ENCODE measurements at places on chromosomes 16 and 17. TPM values are rescaled to one million over a fixed set of nuclear protein-coding genes. Genes with fewer than 3 reads are reported as not detected.
A peak's percentile ranks its signal among the peaks of the same experiment; 100 is the strongest.

The CES1 gene
- 31.7 TPM for total RNA-seq

The NSRP1 gene
- 38.4 TPM for total RNA-seq

The CCL2 gene
- 30.3 TPM for total RNA-seq

The CLEC18C gene
- total RNA-seq, result not detected

The CACNG1 gene
- not detected for total RNA-seq

The CDH11 gene
- 106 TPM for total RNA-seq

The ARL5C gene
- not detected for total RNA-seq

The CPD gene
- total RNA-seq, result 86.8 TPM

The MPV17L gene
- 4.7 TPM for total RNA-seq

- DNase-seq, result no peak
- no peak overlapping the region for H3K27ac ChIP-seq
- H3K27me3 ChIP-seq, result no peaks in the 10 kb centered on the region
- no peak overlapping the region for H3K4me3 ChIP-seq
- no peaks in the 10 kb centered on the region for H3K4me1 ChIP-seq
Measured at GRCh38 chr17:79851461-79851817, 12.2 kb upstream of the CBX4 start.

DNA sequence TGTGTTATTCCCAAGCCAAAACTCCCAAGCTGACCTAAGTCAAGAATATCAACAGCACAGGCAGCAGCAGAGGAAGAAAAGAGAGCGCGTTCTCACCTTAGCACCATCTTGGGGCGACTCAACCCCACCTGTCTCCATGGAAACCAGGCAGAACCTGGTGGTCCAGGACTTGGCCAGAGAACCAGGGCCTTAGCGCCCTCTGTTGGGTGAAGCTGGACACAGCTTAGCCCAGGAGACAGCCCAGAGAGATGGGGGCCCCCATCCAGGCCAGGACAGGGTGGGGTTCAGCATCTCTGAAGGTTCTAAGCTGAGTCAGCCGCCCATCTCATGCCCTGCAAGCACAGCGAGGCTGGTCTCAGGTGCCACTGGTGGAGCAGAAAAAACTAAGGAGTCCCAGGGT, 60.1 kb upstream of the TMEM132E start:
- no peaks in the 10 kb centered on the region for H3K27me3 ChIP-seq
- H3K4me3 ChIP-seq, result no peak overlapping the region
- H3K36me3 ChIP-seq, result no peaks in the 10 kb centered on the region
- no peak for DNase-seq
- H3K4me1 ChIP-seq, result no peaks in the 10 kb centered on the region
- H3K27ac ChIP-seq, result no peak overlapping the region

- DNase-seq, result no peak
- no peaks in the 10 kb centered on the region for H3K4me1 ChIP-seq
- no peaks in the 10 kb centered on the region for H3K36me3 ChIP-seq
- no peak overlapping the region for H3K27ac ChIP-seq
Measured at GRCh38 chr16:57613514-57613913, 14.9 kb upstream of the ADGRG1 start.

- H3K27me3 ChIP-seq, result no peaks in the 10 kb centered on the region
- no peaks in the 10 kb centered on the region for H3K36me3 ChIP-seq
- no peak overlapping the region for H3K4me3 ChIP-seq
- DNase-seq, result no peak
Measured at GRCh38 chr17:42345396-42346073, 42.7 kb downstream of the STAT3 start.

- H3K27me3 ChIP-seq, result no peaks in the 10 kb centered on the region
- no peaks in the 10 kb centered on the region for H3K4me1 ChIP-seq
- no peaks in the 10 kb centered on the region for H3K36me3 ChIP-seq
Measured at GRCh38 chr17:62720126-62720850, 87.8 kb downstream of the MARCHF10 start.

DNA sequence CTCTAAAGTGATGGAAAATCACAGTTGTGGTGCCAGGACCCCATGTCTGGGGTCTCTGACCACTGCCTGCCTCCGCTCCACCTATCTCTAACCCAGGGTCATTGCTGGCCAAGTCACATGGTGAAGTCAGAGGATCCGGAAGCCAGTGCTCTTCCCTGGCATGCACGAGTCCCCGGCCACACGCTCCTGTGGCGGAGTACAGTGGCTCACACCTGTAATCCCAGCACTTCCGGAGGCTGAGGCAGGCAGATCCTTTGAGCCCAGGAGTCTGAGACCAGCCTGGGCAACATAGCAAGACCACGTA, 21.5 kb upstream of the RBFOX3 start:
- H3K36me3 ChIP-seq, result no peaks in the 10 kb centered on the region
- no peak for DNase-seq
- H3K27ac ChIP-seq, result no peak overlapping the region

DNA sequence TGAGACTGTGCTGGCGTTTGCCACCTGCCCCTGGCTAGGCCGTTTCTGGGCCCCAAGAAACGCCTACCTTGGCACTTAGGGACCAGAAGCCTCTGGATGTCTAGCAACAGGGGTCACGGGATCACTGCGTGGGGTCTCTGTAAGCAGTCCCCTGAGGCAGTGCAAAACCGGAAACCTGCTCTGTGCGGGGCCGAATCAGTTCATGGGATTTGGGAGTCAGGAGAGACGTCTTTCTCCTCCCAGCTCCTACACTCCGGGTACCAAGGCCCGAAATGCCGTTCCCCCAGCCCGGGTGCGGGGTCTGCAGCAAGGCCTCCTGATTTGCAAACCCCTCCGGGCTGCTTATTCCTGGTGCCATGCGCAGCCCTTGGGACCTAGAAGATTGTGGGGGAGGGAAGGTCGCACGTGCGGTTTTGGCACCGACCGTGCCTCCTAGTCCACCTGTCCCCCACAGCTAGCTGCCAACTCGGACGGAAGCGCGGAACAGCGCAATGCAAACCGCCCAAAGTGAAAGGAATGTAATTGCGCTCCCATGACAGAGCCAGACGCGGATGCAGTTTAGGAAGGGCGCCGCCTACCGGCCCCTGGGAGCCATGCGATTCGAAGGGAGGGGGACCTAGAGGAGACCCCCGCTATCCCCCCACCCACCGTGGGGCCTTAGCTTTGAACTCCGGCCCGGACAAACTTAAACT, 6.5 kb downstream of the IRX5 start:
- H3K4me3 ChIP-seq, result no peak overlapping the region
- H3K27me3 ChIP-seq, result peaks cover 73% of the 10 kb centered on the region
- H3K4me1 ChIP-seq, result no peaks in the 10 kb centered on the region
- no peak overlapping the region for H3K27ac ChIP-seq

DNA sequence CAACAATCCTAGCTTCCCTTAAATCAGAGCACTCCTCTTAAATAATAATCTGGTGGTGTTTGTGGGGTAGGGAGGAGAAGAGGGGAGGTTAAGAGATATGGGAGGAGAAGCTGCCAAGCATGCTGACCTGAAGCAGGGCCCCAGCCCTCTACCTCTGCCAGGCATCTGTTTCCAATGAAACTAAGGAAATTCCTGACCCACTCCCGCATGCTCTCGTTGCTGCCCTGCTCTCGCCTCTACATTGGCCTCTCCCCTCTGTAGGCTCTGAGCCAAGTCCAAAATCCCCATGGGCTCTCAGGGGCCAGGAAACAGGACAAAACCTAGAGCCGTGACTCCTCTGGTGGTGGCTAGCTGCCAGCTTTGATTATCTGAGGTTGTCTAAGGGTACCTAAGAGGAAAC, 559.5 kb upstream of the CDH11 start:
- no peak overlapping the region for H3K4me3 ChIP-seq
- no peak for DNase-seq
- H3K4me1 ChIP-seq, result no peaks in the 10 kb centered on the region
- no peaks in the 10 kb centered on the region for H3K27me3 ChIP-seq
- H3K36me3 ChIP-seq, result no peaks in the 10 kb centered on the region

- no peaks in the 10 kb centered on the region for H3K27me3 ChIP-seq
- no peaks in the 10 kb centered on the region for H3K4me1 ChIP-seq
- DNase-seq, result no peak
- H3K27ac ChIP-seq, result no peak overlapping the region
Measured at GRCh38 chr16:51388516-51388951, 237.5 kb upstream of the SALL1 start.

GRCh38 chr17:52828621-52829020, 670.1 kb upstream of the CA10 start:
- no peak overlapping the region for H3K27ac ChIP-seq
- no peak for DNase-seq
- no peak overlapping the region for H3K4me3 ChIP-seq

GRCh38 chr17:7216242-7217112, 3.2 kb downstream of the DLG4 start:
- H3K27ac ChIP-seq, result peak overlapping the region; percentile 92
- H3K4me3 ChIP-seq, result peak overlapping the region; percentile 59
- no peaks in the 10 kb centered on the region for H3K4me1 ChIP-seq
- H3K27me3 ChIP-seq, result no peaks in the 10 kb centered on the region
- no peaks in the 10 kb centered on the region for H3K36me3 ChIP-seq

DNA sequence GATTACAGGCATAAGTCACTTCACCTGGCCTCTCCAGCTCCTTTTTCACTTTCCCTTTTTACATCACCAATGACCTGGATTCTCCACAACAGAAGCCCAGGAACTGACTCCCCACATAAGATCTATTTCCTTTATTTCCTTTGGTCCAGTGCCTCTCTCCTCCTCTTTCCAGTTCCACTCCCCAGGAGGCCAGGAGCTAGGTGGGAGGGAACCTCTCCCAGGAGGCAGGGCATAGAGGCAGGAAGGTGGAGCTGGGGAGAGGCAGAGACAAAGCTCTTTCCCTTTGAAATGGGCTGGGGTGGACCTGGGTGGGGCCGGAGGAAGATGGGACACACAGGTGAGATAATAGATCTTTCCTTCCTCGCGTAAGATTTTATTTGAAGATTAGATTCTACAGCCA, 318.3 kb upstream of the TNRC6C start:
- H3K27ac ChIP-seq, result no peak overlapping the region
- no peaks in the 10 kb centered on the region for H3K36me3 ChIP-seq

DNA sequence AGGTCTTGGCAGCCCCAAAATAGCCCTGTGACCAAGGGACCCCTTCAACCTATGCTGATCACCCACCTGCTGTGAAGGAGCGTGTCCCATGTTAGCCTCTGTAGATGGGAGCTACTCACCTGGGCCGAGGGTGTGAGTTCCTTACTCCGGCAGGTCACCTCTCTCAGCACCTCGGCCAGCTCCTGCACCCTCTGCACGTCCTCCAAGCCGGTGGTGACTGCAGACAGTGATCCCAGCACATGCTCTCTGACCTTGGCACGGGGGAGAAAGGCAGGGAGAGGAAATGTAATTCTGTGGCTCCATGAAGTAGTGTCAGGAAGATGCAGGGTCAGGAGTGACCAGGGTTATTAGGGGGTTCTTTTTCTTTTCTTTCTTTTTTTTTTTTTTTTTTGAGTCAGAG, 67.7 kb upstream of the BCO1 start:
- DNase-seq, result no peak
- H3K27ac ChIP-seq, result no peak overlapping the region
- H3K36me3 ChIP-seq, result no peaks in the 10 kb centered on the region
- no peak overlapping the region for H3K4me3 ChIP-seq
- no peaks in the 10 kb centered on the region for H3K4me1 ChIP-seq

GRCh38 chr17:3754458-3755334, 31.0 kb downstream of the HASPIN start:
- H3K4me3 ChIP-seq, result no peak overlapping the region
- peaks cover 3% of the 10 kb centered on the region for H3K27me3 ChIP-seq
- no peaks in the 10 kb centered on the region for H3K36me3 ChIP-seq
- H3K4me1 ChIP-seq, result no peaks in the 10 kb centered on the region
- no peak overlapping the region for H3K27ac ChIP-seq

GRCh38 chr16:67594256-67594915, 32.1 kb downstream of the CTCF start:
- H3K36me3 ChIP-seq, result no peaks in the 10 kb centered on the region
- no peaks in the 10 kb centered on the region for H3K27me3 ChIP-seq
- no peak overlapping the region for H3K27ac ChIP-seq
- no peak overlapping the region for H3K4me3 ChIP-seq
- H3K4me1 ChIP-seq, result no peaks in the 10 kb centered on the region
- DNase-seq, result no peak

GRCh38 chr17:48995974-48996721, 1.0 kb upstream of the IGF2BP1 start:
- peaks cover 42% of the 10 kb centered on the region for H3K27me3 ChIP-seq
- peaks cover 7% of the 10 kb centered on the region for H3K4me1 ChIP-seq
- DNase-seq, result no peak
- H3K27ac ChIP-seq, result no peak overlapping the region
- no peak overlapping the region for H3K4me3 ChIP-seq

GRCh38 chr16:72927199-72928089, 120.5 kb downstream of the ZFHX3 start:
- no peak overlapping the region for H3K4me3 ChIP-seq
- no peaks in the 10 kb centered on the region for H3K27me3 ChIP-seq
- peak overlapping the region; percentile 41 for H3K27ac ChIP-seq
- no peaks in the 10 kb centered on the region for H3K36me3 ChIP-seq
- DNase-seq, result no peak
- peaks cover 4% of the 10 kb centered on the region for H3K4me1 ChIP-seq

GRCh38 chr17:32575852-32576251, 89.1 kb downstream of the CDK5R1 start:
- DNase-seq, result no peak
- H3K27me3 ChIP-seq, result no peaks in the 10 kb centered on the region
- no peaks in the 10 kb centered on the region for H3K36me3 ChIP-seq
- no peak overlapping the region for H3K27ac ChIP-seq
- no peak overlapping the region for H3K4me3 ChIP-seq

- DNase-seq, result no peak
- no peaks in the 10 kb centered on the region for H3K4me1 ChIP-seq
- no peaks in the 10 kb centered on the region for H3K27me3 ChIP-seq
- H3K36me3 ChIP-seq, result no peaks in the 10 kb centered on the region
- H3K4me3 ChIP-seq, result no peak overlapping the region
Measured at GRCh38 chr16:52805559-52806168, 247.0 kb downstream of the CHD9NB start.

- H3K4me1 ChIP-seq, result no peaks in the 10 kb centered on the region
- H3K27ac ChIP-seq, result peak overlapping the region; percentile 92
- H3K27me3 ChIP-seq, result no peaks in the 10 kb centered on the region
- no peaks in the 10 kb centered on the region for H3K36me3 ChIP-seq
Measured at GRCh38 chr16:69927056-69927757, 23.9 kb upstream of the CLEC18A start.

GRCh38 chr17:41103896-41104295, 1.3 kb upstream of the KRTAP4-9 start:
- no peaks in the 10 kb centered on the region for H3K4me1 ChIP-seq
- no peaks in the 10 kb centered on the region for H3K36me3 ChIP-seq
- H3K27me3 ChIP-seq, result no peaks in the 10 kb centered on the region
- no peak for DNase-seq
- no peak overlapping the region for H3K27ac ChIP-seq
- no peak overlapping the region for H3K4me3 ChIP-seq

- no peaks in the 10 kb centered on the region for H3K4me1 ChIP-seq
- H3K36me3 ChIP-seq, result no peaks in the 10 kb centered on the region
- H3K4me3 ChIP-seq, result no peak overlapping the region
- H3K27ac ChIP-seq, result no peak overlapping the region
Measured at GRCh38 chr17:34652021-34652555, 72.7 kb downstream of the TMEM132E start.

- peak overlapping the region; percentile 65 for H3K4me3 ChIP-seq
- no peak for DNase-seq
- peaks cover 4% of the 10 kb centered on the region for H3K4me1 ChIP-seq
Measured at GRCh38 chr17:28041844-28042656, 427 bp upstream of the NLK start.

GRCh38 chr17:77049440-77049839, 91.3 kb upstream of the SEC14L1 start:
- no peaks in the 10 kb centered on the region for H3K27me3 ChIP-seq
- H3K4me1 ChIP-seq, result no peaks in the 10 kb centered on the region
- no peaks in the 10 kb centered on the region for H3K36me3 ChIP-seq
